ENCODE measurements at places on chromosomes 4 and X.

DNA sequence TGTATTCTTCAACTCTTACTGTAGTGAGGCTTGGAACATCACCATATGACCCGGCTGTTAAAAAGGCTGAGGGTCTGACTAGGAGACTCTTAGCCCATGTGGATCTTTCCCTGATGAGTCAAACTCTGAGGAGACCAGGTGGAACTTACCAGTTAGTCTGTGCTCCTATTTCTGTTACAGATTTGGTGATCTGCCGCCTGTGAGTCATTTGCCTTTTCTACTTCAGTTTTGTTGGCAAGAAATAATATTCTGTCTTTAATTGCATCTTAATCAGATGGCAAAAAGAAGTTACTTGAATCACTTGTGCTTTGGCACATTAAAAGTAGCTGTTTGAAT is 48.4 kb downstream of the MTM1 start:
- DNase-seq = no peak

GRCh38 chr4:15691346-15692135 is 9.9 kb downstream of the FAM200B start:
- DNase-seq = peak; percentile 1

DNA sequence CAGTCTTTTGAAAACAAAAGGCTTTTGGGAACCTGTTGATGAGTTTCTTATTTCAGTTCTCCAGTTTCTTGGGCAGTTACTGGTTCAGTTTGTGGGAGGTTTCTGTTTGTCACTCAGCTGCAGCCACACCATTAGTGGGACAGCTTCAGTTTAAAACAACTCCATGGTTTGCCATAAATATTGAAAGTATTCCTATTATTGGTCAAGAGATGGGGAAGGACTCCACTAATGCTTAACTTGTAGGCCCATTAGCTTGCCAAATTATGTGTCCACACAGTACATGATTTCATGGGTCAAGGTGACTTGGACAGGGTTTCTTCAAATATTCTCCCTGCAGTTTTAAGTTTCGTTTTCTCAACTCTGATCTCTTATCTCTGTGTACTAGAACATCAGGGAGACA is 15.5 kb upstream of the ASIC5 start:
- DNase-seq = no peak

DNA sequence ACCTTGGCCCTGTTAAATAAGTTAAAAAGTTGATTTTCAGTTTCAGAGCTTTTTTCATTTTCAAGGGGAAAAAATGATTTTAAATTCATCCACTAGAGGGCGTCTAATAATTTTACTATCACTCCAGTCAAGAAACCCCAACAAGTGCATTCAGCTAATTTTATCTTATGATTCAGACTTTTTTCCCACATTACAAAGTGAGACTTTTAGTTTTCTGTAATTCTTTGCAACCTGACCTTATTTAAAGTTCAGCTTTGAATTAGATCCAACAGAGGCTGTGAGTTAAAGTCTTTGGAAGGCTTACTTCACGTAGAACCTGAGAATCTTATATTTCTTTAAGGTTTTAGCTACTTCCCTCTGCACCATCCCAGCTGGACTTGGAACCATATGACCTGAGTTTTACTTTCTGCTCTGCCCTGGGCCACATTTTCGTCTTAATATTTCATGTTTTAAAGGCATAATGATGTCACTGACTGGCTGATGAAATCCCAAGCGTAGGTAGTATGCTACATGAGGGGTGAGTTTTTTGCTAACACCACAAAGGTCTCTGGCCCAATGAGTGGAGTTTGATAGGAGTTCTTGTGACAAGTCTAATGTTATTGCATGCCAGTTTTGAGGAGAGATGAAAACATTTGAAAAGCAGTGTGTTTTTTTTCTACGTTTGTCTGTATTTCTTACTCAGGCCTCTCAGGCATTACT is 7.2 kb downstream of the GNRHR start:
- no peak for DNase-seq

DNA sequence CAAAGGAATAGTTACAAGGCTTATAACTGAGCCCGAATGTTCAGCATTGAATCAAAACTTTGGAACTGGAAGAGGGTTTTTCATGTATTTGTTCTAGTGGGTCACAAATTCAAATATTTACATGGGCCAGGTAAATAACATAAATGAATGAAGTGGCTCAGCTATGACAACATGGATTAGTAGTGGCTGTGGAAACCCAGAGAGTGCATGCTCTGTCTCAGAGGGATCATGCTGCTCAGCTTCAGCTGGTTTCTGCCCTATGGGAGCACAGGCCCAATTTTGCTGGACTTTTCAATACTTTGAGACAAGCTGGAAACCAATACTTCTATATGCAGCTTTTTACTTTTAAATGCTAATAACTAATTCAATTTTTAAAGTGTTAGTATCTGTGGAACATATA is 394.0 kb upstream of the TEX13C start:
- peak; percentile 43 for DNase-seq

- DNase-seq = no peak
These were observed 442.5 kb upstream of the LCORL start for GRCh38 chr4:18463987-18464559.

DNA sequence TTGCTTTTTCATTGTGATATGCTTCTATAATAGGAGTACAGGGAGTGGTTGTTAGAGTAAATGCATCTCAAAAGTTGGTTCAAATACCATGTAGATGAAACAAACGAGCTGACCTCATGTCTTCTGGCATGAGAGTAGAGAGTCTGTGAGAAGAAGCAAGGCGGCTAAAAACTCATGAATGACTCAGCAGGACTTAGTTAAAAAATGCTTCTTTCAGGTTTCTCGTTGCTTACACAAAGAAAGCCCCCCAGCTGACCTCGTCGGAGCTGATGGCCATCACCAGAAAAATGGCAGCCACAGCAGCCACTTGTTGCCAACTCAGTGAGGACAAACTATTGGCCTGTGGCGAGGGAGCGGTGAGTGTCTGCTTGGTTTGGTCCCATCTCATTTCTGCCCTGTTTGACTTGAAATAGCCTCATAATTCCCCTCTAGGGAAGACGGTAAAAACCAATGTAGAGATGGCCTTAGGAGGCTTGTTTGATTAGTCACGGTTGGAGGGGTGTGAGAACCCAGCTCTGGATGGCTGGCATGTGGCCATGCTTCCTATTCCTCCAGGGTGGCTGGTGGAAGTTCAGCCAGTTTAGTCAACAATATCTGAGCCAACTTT is 14.5 kb downstream of the AFP start:
- peak; percentile 66 for DNase-seq

- DNase-seq = no peak
These were observed 154.4 kb downstream of the SHROOM3 start for GRCh38 chr4:76589402-76589801.

GRCh38 chrX:80513625-80514024 is 93.4 kb downstream of the TENT5D start:
- no peak for DNase-seq

DNA sequence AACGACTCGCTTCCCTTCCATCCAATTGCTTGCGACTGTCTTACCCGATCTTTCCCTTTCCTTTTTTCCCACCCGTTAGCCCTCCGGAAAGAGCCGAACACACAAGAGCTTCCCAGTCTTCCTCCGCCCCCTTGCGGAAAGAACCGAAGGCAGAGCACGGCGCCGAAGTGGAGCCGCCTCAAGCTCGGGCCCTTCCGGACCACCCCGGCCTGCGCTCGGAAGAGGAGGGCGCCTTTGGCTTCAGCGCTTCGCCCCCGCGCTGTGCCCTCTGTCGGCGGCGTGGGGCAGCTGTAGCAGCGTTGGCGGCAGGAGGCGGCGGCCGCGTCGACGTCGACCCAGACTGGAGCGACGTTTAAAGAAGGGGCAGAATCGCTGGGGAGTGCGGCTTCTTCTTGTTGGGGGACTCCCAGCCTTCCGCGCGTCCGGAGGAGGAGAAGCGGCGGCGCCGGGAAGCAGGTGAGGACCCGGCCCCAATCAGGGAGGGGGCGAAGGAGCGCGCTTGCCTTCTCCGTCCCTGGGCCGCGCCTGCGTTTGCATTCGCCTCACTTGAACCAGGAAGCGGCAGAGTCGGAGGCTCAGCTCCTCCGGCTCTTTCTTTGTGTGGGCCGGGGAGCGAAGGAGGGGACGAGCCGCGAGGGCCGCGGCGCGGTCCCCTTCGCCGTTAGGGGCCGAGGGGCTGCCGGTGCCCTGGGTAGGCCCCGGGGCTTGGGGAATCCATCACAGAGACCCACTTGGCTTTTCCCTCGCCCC is at the start of gene ZBTB33:
ZBTB33 (plus strand) TSS at position 291 of the 750 bp plus-strand sequence. CDS start 2,604 bp downstream, outside the sequence.
- peak; percentile 95 for DNase-seq

DNA sequence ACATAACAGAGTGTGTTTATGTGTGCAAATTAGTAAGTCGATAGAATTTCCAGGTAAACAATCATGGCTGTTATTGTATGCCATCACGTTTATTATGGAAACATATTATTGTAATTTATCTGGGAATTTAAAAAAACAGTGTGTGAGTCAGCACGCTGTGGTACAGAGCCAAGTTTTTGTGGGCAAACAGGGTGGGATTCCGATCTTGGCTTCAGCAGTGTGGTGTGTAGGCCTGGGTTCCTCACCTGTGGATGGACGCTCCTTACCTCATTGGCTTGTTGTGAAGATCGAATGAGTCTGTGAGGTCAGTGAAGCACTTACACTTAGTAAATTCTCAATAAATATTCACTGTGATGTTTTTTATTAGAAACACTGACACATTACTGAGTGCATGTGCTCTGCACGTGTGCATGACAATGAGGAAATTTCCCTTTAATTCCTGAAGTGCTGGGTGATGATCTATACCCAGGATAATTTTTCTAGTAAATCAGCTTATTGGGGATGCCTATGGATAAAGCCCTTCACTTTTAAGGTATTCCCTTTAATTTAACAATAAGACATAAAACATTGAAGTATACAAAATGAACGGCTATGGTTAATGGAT is 36.4 kb downstream of the SLIT2 start:
- no peak for DNase-seq

DNA sequence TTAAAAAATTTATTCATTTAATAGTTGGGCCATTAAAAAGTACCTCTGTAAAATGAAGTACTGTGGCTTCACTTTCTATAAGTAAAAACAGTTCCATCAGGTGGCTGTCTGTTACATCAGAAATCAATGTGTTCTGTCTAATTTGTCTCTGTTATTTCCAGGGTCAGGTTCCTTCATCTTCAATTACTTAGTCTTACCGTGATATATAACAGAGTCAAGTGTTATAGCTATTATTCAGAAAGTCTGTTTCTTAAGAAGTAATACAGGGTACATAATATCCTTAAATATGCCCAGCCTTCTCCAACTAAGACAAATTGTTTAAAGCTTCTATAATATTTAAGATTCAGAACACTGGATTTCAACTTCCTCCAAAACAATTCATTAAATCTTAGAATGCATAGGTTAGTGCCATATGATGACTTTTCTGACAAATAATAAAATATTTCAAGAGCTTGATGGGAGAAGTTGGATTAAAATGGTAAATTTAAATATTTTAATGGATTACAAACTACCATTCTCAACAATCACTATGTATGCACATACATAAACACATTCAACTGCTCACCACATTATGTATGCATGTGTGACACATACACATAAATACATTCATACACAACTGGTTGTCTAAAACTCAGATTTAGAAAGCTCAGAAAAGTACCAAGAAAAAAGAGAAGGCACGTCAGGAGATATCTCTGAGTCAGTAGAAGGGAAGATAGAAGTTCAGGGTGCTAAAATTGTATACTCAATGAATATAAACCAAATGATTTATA is 268.5 kb downstream of the PRDM5 start:
- DNase-seq = no peak

Data from DMS153 (cell line).